ENCODE measurements at places on chromosomes 12 and 14.

GRCh38 chr12:79546466-79547043, 144.2 kb downstream of the PAWR start:
- DNase-seq: no peak

GRCh38 chr14:92105893-92106142, 564 bp downstream of the ATXN3 start:
- no peak for DNase-seq

- no peak for DNase-seq
These were observed 62.3 kb upstream of the RFLNA start for GRCh38 chr12:124232654-124232987.

- DNase-seq: no peak
These were observed 49.0 kb downstream of the UTP20 start for GRCh38 chr12:101328917-101329316.

DNA sequence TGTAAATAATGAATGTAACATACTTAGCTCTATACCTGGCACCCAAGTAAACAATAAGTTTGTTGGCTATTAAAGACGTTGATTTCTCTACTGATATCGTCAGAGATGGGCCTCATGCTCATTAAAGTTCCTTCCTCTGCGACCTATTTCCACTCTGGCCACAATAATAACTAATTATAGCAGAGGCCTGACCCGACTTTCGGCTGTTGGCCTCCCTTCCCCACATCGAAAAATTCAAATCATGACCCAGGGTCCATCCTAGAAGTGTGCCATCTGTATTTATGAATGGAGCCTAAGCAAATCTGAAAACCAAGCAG, 321 bp upstream of the USP30 start:
- no peak for DNase-seq

DNA sequence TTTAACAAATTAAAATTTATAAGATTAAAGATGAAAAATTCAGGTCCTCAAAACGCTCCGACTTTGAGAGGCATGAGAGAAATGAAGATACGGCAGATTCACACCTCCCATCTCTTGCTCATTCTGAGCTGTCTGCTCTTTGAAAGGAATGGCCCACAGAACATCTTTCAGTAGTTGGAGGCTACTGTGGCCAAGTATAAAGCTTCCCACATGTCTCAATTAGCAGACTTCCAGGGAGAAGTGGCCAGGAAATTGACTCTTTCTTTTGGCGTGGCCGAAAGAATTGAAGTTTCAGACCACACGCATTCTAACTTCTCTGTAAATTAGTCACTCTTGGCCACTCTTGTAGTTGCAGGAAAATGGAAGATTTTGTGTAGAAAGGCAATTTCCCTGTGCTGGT, 129.2 kb downstream of the DIP2B start:
- no peak for DNase-seq

DNA sequence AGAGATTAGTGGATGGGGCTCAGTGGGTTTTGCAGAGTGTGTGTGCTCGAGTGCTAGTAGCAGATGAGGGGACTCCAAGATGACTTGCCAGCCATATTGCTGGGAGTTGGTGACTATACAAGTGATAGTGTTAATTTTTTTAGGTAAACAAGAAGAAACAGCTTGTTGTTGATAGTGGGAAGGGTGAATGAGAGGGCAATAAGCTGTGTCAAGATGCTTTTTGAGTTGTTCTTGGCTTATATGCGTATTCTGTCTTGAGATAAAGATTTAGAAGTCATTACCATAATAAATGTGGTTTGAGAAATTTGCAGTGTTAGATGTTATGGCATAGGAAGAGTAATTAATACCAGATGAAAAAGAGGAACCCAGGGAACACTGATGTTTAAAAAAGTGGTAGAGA, 75.3 kb downstream of the RCOR1 start:
- DNase-seq: no peak

DNA sequence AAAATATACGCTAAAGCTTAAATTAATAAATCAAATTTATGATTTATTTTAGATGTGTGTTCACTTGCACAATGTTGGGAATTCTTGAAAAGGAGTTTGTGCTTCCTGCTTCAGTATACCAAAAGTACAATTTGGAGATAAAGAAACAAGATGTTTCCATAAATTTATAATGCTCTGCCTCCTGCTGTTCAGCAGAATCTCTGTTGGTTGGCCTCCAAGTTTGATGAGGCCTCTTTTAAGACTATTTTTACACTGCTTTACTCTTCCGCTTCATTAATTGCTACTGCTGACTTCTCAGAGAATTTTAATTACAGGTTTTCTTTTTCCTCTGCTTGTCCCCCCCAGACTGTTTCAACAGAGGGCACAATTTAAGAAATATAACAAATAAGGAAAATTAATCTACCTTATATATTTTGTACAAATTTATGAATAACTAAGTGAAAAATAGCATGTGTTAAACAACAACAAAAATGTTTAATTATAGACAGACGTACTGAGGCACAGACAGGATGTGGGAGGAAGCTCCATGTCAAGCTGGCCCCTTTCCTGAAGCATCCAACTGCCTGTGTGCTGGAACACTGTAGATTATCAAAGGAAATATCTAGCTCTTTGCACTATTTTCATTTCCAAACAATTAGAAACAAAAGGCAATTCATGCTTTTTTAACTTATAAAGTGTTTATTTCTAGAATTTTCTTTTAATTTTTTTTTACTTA, 83.9 kb downstream of the PIK3C2G start:
- no peak for DNase-seq

Measured in COR-L47 (cell line).